ENCODE measurements at places on chromosomes 16 and 17.

DNA sequence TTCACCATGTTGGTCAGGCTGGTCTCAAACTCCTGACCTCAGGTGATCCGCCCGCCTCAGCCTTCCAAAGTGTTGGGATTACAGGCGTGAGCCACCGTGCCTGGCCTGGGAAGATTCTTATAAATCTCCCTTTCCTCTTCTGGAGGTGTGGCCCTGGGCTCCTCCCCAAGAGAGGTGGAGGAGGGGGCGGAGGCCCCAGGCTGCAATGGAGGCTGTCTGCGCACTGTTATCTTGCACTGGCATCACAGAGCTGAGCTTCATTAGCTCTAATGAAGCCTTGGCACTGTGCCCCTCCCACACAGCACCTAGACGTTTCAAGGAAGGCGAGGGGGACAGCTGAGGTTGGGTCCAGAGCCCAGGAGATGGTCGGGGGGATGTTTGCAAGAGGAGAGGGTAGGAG, 7.5 kb downstream of the ARHGAP23 start:
- DNase-seq = no peak

DNA sequence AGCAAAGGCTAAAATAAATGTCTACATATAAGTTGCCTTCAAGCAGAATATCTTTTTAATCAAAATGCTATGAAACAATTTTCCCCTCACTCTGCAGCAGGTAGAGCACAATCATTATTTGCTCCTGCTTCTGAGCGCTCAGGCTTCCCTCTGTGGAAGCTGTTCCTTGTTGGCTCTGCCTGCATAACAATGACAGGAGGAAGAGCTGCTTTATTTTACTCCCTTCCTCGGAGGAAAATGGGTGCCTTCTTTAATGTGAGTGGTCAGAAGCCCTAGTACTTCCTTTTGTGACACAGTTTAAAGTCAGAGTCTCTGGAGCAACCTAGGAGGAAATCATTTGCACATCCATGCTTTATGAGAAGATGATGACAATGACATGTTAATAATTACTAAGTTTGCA, 492.1 kb downstream of the CDH8 start:
- DNase-seq = no peak

GRCh38 chr17:1750628-1751027, 8.0 kb downstream of the SERPINF2 start:
- DNase-seq = no peak

- no peak for DNase-seq
Observed at GRCh38 chr17:74466111-74466827, at the start of gene CD300A. Gene CD300A (plus strand): TSS chr17:74466634. CDS start chr17:74466704, 70 bp downstream.

DNA sequence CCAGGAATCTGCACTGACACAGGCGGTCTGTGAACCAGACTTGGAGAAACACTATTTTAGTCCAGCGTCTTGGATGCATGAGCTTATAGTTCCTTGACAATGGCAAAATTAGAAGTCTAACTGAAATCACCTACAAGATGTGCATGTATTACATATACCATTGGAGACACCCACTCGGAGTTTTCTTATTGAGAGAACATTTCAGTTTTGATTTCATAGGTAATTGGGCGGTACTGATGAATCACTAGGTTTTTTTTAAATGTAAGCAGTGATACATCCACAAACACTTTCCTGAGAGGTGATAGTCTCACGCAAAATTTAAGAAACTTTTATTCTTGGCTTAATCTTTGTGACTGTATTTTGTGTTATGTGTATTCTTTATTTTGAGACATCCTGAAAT, 69.8 kb downstream of the PRKCA start:
- DNase-seq = no peak

DNA sequence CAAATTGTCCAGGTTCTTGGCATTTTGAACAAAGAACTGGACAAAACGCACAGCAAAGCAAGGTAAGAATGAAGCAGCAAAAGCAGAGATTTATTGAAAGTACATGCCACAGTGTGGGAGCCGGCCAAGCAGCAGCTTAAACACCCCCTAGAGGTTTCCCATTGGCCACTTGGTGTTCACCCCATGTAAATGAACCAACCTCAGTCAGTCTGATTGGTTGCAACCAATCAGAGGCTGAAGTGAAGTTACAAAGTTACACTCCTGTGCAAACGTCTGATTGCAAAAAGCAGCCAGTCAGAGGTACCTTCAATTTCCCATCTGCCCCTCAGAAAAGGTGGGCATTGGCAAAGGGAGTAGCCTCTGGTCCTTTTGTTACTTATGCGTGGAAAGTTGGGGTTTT, 8.8 kb upstream of the ZNF263 start:
- no peak for DNase-seq

DNA sequence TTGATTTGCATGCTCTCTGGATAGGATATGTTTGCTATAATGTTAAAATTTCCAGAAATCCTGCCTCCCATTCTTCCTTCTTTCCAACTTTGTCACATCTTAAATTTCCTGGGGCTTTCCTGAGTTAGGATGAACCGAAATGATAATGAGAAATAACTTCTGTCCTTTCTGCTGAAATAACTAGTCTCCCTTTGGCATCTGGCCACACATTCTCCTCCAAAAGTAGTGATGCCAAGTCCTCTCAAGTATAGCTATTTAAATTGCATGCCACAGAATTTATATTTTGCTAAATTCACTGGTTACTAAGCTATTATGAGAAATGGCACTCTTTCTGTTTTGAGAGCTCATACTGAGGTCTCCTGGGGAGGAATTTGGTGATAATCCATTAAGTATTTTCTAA, 30.6 kb downstream of the FAM20A start:
- DNase-seq = no peak

DNA sequence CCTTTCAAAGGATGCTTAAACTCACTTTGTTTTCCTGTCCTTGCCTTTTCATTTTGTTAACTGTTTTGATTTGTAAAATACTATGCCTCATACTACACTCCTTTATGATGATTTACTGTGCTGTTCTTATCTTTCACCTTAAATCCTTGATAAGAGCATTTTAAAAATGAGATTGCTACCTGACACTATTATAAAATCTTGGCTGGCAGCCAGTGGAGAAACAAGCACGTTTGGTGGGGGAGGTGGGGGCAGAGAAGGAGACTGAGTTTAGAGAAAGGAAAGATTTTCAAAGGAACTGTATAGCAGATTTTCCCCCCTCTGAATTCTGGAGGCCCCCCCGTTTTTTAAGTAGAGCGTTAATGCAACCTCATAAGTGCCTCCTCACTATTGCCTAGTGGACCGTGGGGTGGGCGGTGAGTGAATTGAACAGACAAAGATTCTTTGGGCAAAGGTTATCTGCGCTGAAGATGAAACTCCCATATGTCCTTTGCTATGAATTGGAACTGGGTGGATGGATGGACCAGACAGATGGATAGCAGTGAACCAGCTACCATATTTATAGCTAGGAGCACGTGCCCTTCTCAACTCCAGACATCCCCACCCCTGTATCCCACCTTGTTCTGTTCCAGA, 200.2 kb downstream of the CCDC182 start:
- DNase-seq = no peak

DNA sequence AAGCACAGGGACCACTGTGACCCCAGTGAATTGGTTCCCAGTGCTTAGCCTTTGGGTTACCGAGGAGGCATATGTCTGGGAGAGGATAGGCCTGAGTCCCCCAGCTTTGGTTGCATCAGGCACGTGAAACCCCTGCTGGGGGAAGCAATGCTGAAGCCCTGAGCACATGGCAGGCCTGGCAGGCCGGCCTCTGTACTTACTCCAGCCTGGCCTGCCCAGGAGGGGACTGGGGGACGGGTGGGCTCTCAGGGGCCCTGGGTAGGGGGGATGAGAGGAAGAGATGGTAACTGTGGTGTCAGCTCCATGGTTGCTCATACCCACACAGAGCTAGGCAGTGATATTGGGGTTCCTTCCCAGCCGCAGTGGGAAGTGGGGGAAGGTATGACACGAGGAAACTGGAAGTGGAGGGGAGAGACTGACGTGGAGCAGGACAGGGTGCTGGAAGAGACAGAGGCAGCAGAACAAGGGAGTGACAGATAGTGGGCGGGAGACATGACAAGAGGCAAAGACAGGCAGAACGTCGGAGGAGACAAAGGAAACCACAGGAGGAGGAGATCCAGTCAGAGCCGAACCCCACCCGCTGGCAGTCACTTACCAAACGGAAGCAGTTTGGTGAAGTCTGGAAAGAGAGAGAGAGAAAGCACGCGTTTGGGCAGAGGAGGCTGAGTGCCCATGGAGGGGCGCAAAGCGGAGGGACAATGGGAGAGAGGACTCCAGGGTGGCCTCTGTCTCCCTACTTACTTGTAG, 9.1 kb downstream of the TMEM208 start:
- DNase-seq = peak; percentile 69

DNA sequence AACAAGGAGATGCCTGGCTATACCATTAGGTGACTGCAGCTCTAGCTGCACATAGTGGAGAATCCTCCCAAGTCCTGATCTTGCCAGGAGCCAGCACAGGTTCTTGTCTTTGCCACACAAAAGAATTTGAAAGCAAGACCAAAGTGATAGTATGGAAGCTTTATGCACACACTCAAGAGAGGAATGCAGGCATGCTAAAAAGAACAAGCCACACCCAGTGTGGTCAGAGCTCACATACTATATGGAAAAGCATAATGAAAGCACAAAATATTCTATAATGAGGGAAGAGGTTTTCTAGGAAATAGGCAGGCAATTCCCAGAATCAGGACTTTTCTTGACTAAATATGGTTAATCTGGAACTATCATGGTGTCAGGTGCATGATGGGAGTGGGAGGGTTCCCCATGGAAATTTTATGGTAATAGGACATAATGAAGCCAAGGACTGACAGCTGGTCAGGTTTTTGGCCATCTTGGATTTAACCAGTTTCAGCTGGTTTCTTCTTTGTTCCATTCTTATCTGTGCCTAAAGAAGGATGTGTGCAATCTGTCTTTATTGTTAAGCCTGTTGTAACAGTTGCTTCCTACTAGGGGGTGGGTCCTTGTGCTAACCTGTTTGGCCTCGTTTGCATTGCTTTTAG, 171.6 kb downstream of the ZNF18 start:
- DNase-seq = no peak

- no peak for DNase-seq
Observed at GRCh38 chr17:77959926-77960521, 1.5 kb downstream of the TNRC6C start.

GRCh38 chr16:7744546-7745264, 412.1 kb downstream of the RBFOX1 start:
- DNase-seq = no peak

DNA sequence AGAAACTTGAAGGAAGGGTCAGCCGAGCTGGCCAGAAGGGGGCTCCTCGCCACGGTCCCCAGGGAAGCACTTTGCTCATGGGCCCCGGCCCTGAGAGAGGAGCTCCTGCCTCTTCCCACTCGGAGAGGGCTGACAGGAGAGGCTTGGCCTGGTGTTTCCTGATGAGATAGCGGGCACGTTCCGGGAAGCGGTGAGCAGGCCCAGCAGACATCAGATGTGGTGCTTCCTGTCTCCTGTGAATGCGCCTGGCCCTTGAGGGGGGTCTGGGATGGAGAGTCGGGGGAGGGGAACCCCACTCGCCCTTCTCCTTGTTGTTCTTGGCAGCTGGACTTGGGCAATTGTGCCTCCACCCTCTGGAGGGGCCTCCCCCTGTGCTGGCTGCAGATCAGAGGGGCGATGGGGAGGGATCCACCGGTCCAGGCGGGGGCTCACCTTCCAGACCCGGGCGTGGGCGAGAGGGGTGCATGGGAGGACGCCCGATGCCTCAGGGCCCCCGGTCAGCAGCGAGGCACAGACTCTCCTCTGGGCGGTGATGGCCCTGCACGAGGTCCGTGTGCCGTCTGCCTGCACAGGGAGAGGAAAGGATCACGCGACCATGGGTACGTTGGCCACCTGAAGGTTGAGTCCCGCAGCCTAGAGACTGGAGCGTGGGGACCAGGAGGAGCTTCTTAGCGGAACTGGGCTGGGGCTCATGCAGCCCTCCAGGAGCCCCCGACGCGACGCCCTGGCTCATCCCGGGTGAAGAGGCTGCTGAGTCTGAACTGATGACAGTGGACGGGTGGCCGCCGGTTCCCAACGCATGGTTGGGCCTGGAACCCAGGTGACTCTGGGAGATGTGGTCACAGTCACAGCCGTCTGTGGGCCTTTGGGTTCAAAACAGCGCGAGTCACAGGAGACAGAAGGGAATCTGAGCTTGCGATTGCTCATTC, 25.4 kb downstream of the METRNL start:
- DNase-seq = no peak

DNA sequence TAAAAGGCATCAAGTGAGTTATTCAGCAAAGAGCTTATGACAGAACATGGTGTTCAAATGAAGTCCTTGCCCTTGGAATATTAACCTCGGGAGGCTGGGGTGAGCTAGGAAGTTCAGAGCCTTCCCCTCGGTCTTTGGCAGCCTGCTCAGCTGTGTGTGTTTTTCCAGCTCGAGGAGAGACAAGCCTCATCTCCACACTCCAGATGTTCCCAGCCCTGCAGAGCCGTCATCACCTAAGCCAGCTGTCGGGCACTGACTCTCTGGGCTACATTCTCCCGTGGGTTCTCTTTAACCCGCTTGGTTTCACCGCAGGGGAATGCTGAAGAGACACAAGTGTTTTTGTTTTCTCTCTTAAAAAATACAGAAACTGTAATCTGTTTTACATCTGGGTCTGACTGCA, 47.1 kb downstream of the IRX3 start:
- DNase-seq = no peak

GRCh38 chr16:20833086-20833485, 26.8 kb downstream of the REXO5 start:
- no peak for DNase-seq

DNA sequence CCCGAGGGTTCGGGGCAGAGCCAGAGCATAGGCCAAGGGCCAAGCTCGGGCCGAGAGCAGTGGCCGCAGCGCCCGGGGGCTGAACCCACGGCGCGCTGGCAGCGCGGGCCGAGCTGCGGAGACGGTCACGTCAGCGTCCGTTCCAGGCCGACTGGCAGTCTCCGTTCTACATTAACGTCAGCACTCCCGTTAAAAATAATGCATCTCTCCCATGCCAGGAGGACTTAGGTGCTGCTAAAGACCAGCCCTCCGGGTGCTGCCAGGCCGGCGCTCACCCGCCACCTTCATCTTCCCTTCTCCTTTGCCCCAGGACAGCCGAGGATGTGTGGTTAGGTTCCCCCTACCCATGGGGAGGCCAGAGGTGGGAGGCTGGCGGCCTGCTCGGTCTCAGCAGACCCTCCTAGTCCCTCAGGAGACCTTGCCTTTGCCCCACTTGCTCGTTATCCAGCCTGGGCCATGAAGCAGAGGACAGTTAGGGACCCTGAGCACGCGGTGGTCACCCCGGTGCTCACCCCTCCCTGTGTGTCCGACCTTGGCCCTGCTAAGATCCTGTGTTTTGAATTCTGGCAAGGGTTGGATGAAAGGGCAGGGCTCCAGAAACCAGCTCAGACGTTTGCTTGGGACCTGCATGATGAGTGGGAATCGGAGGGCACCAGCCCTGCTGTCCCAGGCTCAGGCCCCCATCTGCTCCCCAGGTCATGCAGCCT, 572 bp downstream of the MPG start:
- DNase-seq = peak; percentile 81

DNA sequence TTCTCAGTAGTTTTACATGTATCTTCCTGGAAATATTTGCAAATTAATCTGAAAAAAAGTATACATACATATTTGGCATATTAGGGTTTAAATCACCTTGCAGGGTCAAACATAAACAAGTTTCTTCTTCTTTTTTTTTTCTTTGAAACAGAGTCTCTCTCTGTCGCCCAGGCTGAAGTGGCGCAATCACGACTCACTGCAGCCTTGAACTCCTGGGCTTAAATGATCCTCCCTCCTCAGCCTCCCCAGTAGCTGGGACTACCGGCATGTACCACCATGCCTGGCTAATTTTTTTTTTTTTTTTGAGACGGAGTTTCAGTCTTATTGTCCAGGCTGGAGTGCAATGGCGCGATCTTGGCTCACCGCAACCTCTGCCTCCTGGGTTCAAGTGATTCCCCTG, 12.6 kb upstream of the FUS start:
- DNase-seq = no peak
